ENCODE measurements at places on chromosomes 16 and 17. TPM values are rescaled to one million over a fixed set of nuclear protein-coding genes. Genes with fewer than 3 reads are reported as not detected.
A peak's percentile ranks its signal among the peaks of the same experiment; 100 is the strongest.

Gene FLYWCH2
- polyA plus RNA-seq = 16.1 TPM

Gene WNT9B
- 0.08 TPM for polyA plus RNA-seq

DNA sequence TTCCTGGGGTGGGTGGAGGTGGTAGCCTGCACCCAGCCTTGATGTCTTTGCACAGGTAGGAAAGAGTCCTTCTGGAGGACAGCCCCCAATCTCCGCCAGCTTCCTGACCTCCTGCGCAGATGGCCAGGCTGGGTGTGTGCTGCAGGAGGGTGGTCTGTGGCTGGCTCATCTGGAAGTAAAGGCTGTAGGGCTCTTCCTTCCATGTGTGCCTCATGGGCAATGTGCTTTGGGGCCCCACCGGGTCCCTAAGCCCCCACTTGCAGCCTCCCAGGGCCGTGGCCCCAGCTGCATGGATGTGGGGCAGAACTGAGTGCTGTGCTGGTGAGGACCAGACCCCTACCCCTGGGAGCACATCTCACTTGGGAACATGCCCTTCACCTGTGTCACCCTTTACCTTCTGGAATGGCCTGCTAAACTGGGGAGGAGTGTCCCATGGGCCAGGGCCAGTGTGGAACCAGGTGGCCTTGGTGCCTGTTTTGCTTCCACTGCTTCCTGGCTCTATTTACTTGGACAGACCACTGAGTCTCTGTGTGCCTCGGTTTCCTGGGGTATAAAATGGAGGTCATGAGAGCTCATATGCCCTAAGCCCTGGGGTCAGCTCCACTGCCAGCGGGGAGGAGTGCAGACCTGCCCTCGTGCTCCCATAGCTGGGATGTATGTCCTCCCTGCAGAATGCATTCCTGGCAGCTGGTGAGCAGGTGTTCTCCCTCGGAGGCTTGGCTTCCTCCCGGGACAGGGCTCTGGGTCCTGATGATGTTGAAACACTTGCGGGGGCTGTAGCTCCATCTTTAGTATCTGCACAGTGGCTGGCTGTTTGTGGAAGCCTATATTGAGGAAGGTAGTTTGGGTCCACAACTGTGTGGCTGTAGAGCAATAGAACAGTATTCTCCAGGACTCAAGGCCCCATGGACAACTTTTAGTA is 18.0 kb downstream of the MPRIP start:
- DNase-seq = no peak

DNA sequence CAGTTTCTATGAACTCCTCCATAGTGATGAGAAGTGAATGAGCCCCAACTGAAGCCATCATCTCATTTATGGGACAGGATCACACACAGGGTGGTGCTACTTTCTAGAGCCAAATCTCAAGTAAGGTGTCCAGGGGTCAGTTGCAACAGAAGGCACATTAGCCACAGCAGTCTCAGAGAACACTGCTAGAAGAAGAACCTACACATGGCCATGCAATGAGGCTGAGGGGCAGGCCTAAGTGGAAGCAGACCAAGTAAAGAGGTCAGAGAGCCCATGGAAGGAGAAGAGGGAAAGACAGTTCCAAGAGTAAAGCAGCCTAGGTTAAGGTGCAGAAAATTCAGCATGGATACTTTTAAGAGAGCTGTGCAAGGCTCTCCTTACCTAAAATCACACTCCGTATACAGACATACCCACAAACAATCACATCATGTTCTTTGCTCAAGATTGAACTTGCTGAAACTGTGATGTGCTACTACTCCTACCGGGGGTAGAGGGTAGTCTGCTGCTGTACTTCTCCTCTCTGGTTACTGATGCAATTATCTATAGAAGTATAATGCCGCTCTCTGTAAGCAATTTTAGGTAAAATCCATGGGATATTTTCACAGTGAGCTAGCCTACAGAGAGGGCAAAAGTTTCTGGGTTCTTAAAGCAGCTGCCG is 1.7 kb downstream of the ABCA8 start:
- DNase-seq = no peak

Gene CLEC18C
- 1.1 TPM for polyA plus RNA-seq

DNA sequence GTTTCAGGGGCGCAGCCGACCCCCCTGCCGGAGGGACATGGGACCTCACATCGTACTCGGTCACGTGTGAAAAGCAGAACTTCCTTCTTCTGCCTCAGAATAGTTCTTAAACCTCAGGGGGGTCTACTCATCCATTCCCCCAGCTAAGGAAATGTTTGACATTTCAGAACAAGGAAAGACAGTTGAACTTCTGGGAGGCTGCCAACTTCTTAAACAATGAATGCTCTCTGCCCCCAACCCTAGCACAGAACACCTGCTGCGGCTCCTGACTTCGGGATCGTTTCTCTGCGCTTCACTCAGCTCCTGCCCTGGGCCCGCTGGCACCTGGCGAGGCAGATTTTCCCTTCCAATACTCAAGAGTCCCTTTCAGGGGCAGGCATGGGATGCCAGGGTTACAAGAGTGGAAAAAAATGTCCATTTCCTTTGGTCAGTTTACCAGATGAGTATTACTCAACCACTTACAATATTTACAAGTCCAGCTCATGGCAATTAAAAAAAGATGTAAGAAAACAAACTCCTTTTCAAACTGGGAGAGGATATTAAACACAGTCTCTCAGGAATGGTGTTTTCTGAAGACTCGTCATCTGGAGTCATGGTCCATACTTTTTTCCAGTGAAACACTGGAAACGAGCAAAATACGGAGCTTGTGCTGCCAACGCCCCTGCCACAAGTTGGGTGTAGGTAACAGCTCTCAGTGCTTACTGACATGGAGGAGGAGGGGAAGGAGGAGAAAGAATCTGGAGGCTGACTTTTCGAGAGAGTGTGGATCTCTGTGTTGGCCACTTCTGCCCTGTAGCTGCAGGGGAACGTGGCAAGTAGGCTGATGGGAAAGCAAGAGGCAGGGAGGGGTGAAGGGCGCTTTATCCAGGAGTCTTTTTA is 235.7 kb downstream of the NTN1 start:
- DNase-seq = no peak

Gene SLFN12
- 8.2 TPM for polyA plus RNA-seq

GRCh38 chr16:1788095-1788707 is 5.3 kb downstream of the IGFALS start:
- DNase-seq = no peak

DNA sequence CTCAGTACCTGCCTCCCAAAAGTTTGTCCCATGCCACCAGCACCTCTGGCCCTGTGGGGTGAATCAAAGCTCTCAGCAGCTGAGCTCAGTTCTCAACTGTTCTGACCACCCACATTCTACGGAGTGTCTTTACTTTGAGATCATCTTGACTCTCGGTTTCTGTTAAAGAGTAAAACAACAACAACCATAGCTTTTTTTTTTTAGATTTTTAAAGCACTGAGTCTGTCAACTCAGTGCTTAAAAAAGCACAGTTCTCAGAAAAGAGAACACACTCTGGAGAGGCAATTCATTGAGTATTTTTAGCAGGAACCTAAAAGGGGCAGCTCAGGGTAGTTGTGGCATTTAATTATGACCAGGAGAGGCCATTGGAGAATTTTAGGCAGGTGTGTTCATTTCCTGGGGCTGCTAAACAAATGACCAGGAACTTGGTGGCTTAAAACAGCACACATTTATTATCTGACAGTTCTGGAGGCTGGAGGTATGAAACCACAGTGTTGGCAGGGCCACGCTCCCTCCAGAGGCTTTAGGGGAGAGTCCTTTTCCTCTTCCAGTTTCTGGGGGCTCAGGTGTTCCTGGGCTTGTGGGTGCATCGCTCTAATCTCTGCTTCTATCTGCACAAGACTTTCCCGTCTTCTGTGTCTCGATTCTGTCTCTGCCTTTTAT is 6.7 kb upstream of the WFIKKN2 start:
- DNase-seq = no peak

Gene ASGR1
- polyA plus RNA-seq = 1.8 TPM

GRCh38 chr17:58513965-58514769 is at the start of gene MTMR4:
MTMR4 (minus strand) TSS chr17:58514638; CDS start chr17:58514407, 231 bp downstream.
- peak; percentile 88 for DNase-seq

DNA sequence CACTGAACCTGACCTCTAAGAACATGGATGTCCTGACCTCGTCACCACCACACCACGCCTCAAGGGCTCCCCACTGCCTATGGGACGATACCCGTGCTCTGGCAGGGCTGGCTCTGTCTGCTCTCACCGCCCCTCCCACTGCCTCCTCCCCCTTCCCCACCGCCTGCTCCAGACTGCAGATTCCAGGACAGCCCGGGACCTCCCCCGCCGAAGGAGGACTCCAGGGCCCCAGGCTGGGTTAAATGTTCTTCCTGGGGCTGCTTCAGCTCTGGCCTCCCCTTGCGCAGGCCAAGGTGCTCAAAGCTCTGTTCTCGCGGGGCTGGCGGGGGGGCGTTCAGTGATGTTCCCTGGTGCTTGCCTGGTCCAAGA is 3.1 kb downstream of the NPW start:
- no peak for DNase-seq

DNA sequence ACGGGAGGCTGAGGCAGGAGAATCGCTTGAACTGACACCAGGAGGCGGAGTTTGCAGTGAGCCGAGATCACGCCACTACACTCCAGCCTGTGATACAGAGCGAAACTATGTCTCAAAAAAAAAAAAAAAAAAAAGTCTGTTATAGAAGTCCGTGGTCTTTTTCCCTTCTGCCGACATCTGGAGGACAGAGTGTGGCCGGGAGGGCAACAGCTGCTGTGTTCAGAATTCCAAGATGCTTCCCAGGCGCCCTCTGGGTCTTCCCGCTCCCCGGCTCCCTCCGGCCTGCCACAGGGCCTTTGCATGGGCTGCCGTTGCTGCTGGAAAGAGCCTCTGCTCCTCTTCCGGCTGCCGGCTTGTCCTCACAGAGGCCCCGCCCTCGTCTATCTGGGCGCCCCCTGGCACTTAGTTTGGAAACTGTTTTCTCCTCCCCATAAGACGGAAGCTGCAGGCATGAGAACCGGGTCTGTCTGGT is 2.4 kb upstream of the CACNA1H start:
- DNase-seq = no peak

Gene JPH3
- 0.39 TPM for polyA plus RNA-seq

GRCh38 chr17:43033948-43034881 is 9.2 kb downstream of the RND2 start:
- DNase-seq = no peak

GRCh38 chr17:50192144-50192617 is 9.2 kb downstream of the COL1A1 start:
- DNase-seq = no peak

DNA sequence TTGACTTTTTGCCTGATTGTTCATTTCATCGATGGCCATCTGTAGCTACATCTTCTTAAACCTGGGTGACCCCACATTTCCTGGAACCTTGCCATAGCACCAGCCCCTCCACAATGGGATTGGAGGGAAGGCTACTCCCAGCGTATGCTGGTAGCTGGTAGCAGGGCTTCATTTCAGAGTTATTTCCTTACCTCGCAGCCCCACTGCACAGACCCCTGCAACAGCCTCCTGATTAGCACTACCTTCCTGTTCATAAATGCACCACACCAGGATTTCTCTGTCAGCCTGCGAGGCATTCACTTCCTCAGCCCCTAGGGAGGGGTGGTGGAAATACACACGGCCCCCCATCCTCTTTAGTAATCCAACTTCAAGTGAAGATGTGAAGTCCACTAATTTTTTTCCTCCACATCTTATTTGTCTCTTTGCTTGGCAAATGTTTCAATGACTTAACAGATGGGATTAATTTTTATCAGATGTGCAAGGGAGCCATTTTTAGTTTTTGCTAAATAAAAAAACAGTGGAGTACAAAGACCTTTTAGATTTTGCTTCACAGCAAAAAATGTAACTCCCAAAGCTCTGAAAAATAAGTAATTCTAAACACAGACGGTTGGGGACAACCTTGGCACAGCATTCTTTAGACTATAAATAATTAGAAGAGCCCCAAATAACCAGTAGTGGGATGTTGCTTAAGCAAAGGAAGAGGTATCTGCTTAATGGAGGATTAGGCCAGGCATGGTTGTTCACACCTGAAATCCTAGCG is 76.6 kb downstream of the CLEC16A start:
- DNase-seq = peak; percentile 29

GRCh38 chr16:75742424-75743047 is 16.2 kb upstream of the CPHXL start:
- DNase-seq = no peak

Gene IL17C
- polyA plus RNA-seq = not detected

Gene CTRB2
- 0.23 TPM for polyA plus RNA-seq

- no peak for DNase-seq
Observed at GRCh38 chr17:79042421-79043190, 18.6 kb downstream of the C1QTNF1 start.

DNA sequence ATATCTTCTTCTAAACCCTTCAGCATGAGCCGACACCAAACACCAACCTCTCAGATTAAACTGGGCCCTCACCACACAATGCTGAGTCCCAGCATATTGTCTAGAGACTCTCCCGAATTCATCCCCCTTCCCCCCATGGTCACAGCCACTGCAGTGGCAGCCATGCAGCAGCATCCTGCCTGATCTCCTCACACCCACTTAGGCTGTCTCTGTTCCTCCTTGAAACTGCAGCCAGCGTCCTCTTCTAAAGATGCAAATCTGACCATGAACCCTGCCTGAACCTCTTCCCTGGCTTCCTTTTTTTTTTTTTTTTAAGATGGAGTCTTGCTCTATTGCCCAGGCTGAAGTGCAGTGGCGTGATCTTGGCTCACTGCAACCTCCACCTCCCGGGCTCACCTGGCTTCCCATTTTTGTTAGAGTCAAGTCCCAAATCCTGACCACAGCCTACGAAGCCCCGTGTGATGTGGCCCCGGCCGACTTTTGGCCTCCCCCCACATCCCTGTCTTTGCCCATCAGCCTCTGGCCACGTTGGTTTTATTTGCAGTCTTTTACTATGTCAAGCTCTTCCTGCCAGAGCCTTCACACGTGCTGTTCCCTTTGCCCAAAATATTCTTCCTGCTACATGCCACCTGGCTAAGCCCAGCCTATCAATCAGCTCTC is 2.8 kb downstream of the FA2H start:
- DNase-seq = no peak

Gene MGRN1
- 46.0 TPM for polyA plus RNA-seq

Gene ST6GALNAC2
- 2.3 TPM for polyA plus RNA-seq

DNA sequence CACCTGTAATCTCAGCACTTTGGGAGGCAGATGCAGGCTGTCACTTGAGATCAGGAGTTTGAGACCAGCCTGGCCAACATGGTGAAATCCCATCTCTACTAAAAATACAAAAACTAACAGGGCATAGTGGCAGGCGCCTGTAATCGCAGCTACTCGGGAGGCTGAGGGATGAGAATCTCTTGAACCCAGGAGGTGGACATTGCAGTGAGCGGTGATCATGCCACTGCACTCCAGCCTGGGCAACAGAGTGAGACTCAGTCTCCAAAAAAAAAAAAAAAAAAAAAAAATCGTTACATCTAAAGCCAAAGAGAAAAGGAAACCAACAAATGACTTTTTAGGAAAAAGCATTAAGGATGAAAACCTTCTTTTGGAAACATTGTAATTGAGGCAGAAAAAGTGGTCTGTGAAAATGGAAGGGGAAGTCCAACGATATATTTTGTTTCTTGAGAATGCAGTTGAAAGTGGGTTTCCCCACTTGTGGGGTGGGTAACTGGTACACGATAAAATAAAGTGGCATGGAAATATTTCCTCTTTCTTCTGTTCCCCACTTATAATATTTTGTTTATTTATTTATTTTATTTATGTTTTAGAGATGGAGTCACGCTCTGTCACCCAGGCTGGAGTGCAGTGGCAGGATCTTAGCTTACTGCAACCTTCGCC is 2.6 kb downstream of the SNX29 start:
- no peak for DNase-seq

Measured in hindlimb muscle (tissue), 1 donor.